ENCODE measurements at places on chromosomes 5 and 9.
A peak's percentile ranks its signal among the peaks of the same experiment; 100 is the strongest.

DNA sequence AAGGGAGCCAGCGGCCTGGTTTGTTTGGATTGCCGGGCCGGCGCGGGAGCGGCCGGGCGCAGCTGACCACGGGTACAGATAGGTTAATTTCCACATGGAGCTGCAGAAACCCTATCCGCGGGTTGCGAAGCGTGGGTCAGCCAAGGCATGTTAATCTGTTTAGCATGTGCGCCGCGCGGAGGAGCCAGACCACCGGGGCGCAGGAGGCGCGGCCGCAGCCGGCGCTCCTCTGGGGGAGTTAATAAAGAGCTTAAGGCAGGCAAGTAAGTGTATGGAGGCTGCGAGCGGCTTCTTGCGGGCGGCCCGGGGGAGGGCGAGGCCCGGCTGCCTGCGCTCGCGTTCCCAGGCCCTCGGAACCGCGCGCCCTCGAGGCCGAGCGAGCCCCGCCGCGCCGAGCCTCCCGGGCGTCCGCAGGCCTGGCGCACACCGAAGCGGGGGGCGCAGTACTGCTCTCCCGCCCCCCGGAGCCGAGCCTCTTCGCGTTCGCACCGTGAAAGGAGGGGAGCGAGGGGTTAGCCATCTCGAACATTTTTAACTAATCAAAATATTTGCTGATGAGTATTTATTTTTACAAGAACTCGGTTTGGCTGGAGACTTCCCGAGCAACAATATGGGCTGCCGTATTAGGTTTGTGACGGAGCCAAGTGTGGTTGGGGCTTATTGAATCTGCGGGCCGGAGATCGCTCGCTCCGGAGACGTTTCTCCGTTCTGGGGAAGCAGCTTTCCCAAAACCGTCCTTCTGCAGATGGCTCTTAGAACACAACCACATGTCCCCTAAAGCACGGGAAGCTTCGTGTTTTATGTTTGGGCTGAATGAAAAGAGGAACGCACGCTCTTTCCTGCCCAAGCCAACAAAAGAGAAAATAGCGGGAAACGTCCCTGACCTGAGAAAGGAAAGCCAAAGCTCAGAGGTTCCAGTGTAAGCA lies 28.8 kb downstream of the FOXD1 start:
- DNase-seq: no peak

GRCh38 chr9:75482566-75482965 lies 394.3 kb downstream of the OSTF1 start:
- no peak for DNase-seq

DNA sequence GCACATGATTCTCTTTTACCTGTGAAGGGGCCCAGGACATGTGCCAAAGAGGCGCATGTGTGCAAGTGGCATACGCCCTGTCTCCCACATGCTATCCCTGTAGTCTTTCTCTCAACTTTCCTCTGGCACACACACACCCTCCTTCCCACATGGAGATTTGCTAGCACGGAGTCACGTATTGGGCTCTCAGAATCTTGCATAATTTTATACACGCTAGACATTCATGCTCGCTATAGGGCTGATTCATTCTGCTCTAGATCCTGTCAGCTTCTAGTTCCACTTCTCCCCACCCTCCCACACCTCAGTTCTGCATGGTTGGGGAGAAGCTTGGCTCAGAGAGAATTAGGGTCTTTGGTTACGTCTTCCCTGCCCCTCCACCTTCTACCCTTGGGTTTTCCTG lies 72.8 kb downstream of the CD180 start:
- DNase-seq: no peak

GRCh38 chr9:81824802-81825730 lies 103.2 kb upstream of the SPATA31D4 start:
- DNase-seq: no peak

DNA sequence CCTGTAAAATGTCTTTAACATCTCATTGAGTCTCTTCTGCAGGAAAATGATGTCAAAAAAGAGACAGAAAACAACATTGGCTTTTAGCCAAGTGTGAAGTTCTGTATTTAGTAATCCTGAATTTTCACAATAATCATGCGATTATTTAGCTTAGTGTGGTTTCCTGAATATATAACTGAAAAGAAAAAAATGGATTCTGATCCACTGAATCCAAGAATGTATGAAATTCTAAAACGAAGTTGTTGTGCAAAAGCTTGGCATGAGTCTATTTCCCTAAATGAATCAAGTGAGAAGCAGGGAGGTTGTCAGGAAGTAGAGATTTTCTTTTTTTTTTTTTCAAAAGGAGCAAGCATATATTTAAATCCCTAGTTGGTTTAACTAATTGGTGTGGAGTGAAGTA lies 145.9 kb upstream of the CDH6 start:
- no peak for DNase-seq

DNA sequence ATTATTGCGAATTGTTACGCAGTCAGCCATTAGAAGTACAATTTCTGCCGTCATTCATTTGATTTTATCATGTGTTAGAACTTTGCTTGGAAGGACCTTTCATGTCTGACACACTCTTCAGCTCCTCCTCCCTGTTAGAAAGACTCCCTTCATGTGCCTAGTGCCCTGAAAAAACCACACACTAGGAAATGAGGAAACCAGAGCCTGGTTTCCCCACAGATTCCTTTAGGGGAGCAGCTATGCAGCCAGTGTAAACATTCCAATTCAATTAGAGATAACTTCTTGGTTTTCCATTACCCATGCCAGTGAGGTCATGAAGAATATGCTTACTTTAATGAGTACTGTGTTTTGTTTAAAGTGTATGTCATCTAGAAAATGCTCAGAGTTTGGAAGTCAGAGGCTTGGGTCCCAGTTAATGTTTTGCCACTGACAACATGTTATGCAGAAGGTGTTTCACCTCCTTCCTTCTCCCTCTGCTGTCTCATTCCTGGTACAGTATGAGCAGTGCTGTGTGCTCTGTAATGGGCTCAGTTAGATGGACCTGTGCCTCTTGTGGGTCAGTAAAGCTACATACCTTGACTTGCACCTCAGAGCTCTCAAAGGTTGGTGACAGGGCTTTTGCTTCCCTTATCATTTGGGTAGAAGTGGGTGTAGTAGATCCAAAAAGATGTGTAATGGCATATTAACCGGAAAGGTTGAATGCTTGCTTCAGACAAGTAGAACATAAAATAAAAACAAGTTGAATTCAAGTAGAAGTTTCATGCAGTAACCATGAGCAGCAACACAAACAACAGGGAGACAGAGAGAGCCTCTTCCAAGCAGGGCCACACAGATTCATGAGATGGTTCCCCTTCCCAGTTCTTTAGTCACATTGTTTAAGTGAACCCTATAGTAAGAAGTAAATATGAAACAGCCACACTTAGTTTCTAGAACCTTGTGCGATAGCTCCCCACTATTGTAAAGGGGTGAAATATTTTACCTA lies 52.6 kb upstream of the TNFAIP8 start:
- no peak for DNase-seq

GRCh38 chr9:133255371-133256135 lies 19.4 kb downstream of the ABO start:
- DNase-seq: no peak

- no peak for DNase-seq
Observed at GRCh38 chr5:126972062-126972895, 58.1 kb downstream of the MARCHF3 start.

DNA sequence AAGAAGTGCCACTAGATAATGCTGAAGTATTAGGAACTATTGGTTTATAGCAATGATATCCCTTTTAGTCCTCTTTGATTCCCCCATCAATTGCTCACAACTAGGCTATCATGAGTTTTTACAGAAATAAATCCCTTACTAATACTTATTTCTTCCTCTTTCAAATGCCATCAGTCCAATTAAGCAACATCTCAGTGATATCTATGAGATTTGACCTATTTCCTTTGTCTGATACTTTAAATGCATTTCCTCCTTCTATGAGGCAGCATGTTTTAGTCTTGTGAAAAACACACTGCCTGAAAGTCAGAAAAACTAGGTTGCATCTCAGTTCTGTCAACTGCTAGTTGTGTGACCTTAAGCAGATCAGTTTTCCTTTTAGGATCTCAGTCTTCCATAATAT lies 101.6 kb downstream of the FBXW11 start:
- DNase-seq: no peak

DNA sequence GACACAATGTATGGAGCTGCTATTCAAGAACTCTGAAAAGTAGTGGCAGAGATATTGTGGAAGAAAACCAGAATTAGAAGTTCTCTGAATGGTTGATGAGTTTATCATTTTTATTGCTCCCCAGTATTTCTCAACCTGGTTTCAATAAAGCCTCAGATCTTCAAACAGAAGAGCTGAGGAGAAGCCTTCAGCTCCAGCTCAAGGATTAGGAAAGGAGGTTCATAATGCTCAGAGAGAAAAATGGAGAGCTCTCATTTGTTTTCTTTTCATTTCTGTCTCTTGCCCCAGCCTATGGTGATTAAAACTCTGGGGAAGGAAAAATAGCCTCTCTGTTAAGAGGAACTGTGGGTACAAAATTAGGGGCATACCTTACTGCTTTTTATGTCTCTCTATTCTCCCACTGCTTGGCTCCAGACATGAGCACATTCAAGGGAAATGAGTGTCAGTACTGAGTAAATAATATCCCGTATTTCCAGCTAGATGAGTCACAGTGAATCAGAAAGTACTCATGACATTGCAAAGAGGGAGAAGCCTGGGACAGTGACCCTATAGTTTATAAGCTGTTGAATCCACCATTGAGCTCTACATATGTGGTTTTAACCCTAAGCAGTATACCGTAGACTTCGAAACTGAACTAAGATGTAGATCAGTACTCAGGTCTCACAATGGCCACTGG lies 138.1 kb downstream of the EMB start:
- DNase-seq: no peak

GRCh38 chr5:126884269-126884819 lies 107.4 kb downstream of the LMNB1 start:
- no peak for DNase-seq

DNA sequence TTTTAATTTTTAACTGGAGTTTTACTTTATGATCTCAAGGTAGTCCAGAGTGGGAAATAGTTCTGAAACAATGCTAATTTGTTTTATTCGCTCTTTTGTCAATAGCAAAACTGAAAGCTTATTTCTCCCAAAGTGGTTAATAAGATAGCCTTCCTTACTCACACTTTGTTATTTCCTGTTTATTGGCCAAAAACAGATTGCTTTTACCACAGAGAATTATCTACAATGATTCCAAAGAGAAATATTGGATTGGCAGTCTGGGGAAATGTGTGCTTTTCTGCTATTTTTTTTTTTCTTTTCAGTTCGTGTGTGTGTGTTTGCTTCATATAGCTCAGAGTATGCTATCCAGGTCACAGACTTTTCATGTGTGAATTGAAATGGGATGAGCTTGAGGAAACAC lies 756.7 kb upstream of the RGMB start:
- no peak for DNase-seq

GRCh38 chr5:149035372-149035790 lies 27.5 kb downstream of the SH3TC2 start:
- DNase-seq: peak; percentile 33

- no peak for DNase-seq
Observed at GRCh38 chr9:83322438-83322837, 215.8 kb downstream of the FRMD3 start.

GRCh38 chr9:7656636-7657035 lies 142.9 kb downstream of the DMAC1 start:
- no peak for DNase-seq

- no peak for DNase-seq
Observed at GRCh38 chr5:168879929-168880328, 300.8 kb upstream of the PANK3 start.

DNA sequence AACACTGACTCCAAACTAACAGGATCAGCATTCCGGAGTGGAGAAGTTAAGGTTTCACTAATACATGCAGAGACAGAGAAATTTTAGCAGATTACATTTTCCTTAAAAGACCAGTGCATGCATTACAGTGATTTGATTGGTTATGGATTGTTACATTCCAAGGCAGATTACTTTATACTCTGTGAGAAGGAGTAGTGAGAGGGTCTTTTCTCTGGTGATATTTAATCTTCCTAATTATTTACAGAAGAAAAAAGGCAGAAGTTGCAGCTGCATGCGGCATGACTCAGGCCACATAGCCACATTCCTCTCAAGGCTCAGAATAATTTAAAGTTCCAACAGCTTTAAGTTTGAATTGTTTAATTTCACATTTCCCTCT lies 53.0 kb upstream of the PDZD2 start:
- no peak for DNase-seq

DNA sequence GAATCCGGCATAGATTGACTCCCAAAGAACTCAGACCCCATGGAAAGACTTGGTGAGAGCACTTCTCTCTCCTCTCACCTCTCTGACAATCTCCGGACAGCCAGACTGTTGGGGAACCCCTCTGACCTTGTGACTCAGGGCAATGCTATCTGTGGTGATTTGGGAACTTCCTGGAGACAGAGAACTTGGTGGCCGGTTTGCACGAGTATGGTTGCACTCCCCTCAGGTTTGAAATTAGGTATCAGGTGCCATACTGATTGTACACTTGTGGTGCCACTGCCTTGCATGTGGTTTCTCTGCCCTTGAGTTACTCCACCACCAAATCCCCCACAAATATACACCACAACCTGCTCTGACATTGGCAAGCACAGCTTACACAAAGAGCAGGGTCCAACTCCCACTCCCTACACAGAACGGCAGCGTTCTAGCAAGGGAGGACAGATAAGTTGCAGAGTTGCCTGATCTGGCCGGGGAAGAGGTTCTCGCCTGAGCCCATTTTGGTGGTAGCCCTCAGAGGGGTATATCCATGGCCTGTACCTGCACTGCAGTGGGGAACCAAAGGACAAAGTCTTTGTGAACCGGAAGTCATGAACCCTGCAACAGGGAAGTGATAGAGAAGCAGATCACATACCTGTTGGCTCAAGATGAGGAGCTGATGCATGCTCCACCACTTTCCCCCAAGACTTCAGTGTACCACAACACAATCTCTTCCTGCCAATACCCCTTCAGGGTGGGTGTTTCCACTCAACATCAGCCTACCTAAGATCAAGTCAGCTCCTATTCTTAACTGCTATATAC lies 255.1 kb downstream of the MCTP1 start:
- no peak for DNase-seq

DNA sequence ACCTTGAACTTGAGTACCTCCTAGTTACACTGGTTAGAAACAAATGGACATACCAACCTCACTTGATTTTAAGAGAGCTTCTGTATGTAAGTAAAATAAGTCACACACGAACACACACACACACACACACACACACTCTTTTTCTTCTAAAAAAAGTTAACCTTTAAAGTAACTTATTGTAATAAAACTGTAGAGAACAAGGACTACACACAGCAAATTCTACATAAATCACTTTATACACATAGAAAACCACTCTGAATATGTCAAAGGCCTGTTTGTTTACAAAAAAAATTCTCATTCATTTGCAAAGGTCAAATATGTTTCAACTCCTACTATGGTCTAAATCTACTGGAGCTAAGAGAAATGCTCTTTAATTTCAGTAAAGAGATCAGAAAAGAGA lies 29.1 kb downstream of the GIN1 start:
- DNase-seq: no peak

DNA sequence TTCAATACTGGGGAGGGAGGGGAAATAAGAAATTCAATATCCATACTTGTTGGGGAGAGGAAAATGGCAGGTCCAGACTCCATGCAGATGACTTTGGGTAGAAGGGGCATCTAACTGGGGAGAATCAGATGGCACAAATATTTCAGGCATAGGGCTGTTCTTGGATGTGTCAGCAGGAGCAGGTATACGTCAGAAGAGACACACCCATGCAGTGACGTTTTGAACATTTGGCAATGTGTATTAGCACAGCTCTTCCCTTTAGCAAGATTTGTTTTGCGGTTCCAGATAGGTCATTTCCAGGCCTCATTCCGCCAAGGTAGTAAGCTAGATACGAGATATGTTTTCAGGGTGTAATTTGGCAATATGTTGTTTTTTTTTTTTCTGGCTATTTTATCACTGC lies 187.2 kb upstream of the CDH10 start:
- DNase-seq: no peak
